ENCODE measurements at places on chromosomes 1 and 21.
A peak's percentile ranks its signal among the peaks of the same experiment; 100 is the strongest.

GRCh38 chr1:18384059-18384458 lies 96.7 kb upstream of the KLHDC7A start:
- H3K27me3 ChIP-seq, result peaks cover 82% of the 10 kb centered on the region
- no peak overlapping the region for H3K4me3 ChIP-seq
- H3K4me1 ChIP-seq, result no peaks in the 10 kb centered on the region
- no peak for DNase-seq
- H3K27ac ChIP-seq, result no peak overlapping the region
- no peaks in the 10 kb centered on the region for H3K36me3 ChIP-seq

- H3K36me3 ChIP-seq, result no peaks in the 10 kb centered on the region
- H3K27ac ChIP-seq, result no peak overlapping the region
- H3K4me3 ChIP-seq, result no peak overlapping the region
- H3K4me1 ChIP-seq, result peaks cover 8% of the 10 kb centered on the region
Measured at GRCh38 chr1:44423591-44424537, 18.8 kb downstream of the RNF220 start.

DNA sequence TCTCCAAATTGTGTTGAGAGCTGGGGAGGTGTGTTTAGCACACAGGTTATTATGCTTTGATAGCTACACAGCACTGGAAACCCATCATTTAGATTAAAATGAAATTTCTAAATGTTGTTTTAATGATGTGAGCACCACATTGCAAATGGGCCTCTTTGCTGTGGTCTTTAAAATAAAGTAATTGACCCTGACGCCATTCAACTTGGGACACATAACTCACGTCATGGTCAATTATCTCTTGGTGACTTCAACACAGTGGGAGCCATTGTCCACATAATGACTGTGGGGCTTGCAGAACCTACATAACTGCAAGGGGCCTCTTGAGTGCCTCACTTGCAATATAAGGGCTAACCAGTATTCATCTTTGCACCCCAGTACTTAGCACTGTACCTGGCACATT lies 280.4 kb downstream of the HLX start:
- H3K4me3 ChIP-seq, result no peak overlapping the region
- no peaks in the 10 kb centered on the region for H3K36me3 ChIP-seq
- no peak for DNase-seq

DNA sequence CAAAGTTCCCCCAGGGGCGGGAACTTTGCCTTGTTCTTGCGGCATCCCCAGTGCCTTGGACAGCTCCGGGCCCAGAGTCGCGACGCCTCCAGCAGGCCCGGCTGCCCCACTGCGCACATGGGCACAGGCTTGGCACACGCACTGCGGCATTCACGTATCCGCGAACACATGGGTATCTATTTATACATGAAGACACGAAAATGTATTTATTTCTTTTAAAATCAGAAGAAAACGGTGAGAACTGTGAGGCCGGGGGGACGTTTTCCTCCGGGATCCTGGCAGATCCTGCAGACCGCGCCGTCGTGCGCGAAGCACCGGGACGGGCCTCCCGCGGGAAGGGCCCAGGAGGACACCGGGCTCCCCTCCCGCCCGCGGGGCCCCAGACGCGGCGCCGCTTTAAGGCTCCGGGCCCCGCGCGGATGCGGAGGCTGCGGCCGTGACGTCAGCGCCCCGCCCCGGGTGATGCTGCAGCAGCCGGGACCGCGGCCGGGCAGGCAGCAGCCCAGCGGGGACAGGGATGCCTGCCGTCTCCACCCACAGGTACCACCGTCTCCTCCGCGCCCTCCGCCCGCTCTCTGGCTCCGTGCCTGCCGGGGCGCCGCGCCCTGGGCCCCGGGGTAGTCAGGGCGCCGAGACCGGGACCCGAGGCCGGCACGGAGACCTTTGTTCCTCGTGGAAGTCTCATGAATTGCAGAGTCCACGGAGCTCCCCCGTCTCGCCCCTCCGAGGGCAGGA lies at the start of gene SLC45A1:
TSS of gene SLC45A1 (plus strand) at position 468 of the 735 bp plus-strand sequence. CDS start 6,216 bp downstream, outside the sequence.
- H3K27me3 ChIP-seq, result no peaks in the 10 kb centered on the region
- DNase-seq, result peak; percentile 65
- peaks cover 36% of the 10 kb centered on the region for H3K4me1 ChIP-seq
- H3K36me3 ChIP-seq, result peaks cover 11% of the 10 kb centered on the region
- no peak within 1 kb of the TSS for H3K27ac ChIP-seq

DNA sequence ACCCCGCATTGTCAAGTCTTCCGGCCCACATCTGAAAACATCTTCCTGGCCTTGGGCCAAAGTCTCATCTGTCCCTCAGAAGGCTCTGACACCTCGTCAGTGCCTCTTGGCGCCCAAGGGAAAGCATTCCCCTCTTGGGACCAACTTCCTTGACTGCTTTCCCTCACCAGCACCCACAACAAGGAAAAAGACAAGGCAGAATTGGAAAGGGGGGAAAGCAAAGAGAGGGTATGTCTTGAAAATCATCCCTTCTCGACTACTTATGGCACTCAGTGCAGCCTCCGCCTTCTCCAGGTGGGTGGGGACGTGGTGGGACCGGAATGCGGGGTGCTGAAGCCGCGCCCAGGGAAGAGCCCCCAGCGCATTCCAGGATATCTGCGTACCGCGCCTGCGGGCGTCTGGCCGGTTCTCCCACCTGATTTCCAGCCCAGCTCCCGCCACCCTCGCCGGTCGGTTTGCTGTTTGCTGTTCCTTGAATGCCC lies 554 bp upstream of the SLC39A1 start:
- no peaks in the 10 kb centered on the region for H3K27me3 ChIP-seq
- peak; percentile 73 for DNase-seq
- H3K4me1 ChIP-seq, result peaks cover 47% of the 10 kb centered on the region
- H3K27ac ChIP-seq, result peak overlapping the region; percentile 79
- H3K36me3 ChIP-seq, result peaks cover 70% of the 10 kb centered on the region

DNA sequence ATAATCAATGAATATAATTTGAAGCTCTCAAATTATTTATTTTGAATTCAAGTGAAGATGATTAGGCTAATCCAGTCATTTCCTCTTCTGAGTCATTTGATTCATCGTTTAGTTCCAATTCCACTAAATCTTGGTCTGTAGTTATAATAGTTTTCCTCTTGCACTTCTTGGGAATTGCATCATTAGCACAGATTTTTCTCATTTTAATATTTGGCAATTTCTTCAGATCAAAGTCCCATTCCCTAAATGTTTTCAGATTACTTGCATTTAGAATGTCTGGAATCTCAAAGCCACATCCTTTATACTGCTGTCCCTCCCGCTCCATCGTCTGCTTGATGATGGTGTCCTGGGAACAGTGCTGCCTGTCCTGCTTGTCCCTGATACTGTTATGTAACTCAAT lies 43.5 kb downstream of the MAST2 start:
- H3K36me3 ChIP-seq, result no peaks in the 10 kb centered on the region
- DNase-seq, result no peak
- H3K4me3 ChIP-seq, result no peak overlapping the region
- H3K4me1 ChIP-seq, result no peaks in the 10 kb centered on the region
- H3K27ac ChIP-seq, result no peak overlapping the region

DNA sequence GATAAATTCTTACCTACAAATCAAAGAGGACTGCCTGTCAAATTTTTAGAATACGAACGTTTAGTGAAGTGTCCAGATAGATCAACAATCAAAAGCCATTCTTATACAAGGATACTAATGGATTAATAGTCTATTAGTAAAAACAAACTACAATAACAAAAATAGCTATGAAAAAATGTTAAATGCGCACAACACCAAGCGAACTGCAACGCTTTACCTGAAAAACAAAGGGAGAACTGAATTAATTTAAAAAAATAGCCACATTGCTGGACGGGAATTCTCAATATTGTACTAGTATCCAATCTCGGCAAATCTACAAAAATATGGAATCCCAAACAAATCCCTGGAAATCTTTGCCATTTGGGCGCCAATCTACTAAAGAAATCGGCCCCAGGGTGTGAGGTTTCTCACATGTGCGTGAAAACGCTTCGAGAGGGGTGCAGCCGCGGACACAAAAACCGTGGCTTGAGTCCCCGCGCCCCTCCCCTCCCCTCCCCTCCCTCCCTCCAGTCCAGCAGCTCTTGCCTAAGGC lies 55.6 kb downstream of the TRAF5 start:
- peak overlapping the region; percentile 94 for H3K4me3 ChIP-seq
- DNase-seq, result no peak
- H3K36me3 ChIP-seq, result peaks cover 20% of the 10 kb centered on the region
- H3K27me3 ChIP-seq, result no peaks in the 10 kb centered on the region
- H3K4me1 ChIP-seq, result peaks cover 13% of the 10 kb centered on the region
- peak overlapping the region; percentile 100 for H3K27ac ChIP-seq

DNA sequence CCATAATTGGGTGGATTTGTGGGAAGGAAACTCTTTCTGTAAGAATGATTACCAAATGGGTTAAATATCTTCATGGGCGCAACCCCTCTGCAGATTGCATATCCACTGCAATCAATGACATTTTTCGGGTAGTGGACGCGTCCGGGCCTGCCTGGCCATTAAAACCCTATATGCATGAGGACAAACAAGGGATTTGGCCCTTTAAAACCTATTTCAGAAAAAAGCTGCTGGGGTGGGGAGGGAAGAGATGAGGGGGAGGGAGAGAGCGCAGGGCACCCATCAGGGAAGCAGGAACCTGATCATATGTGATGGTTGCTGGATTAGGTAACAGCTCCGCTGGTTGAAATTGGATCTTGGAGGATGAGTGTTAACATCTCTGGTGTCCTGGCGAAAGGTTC lies 228.8 kb downstream of the PBX1 start:
- no peak overlapping the region for H3K27ac ChIP-seq
- DNase-seq, result no peak
- H3K4me1 ChIP-seq, result peaks cover 17% of the 10 kb centered on the region
- H3K36me3 ChIP-seq, result no peaks in the 10 kb centered on the region
- no peaks in the 10 kb centered on the region for H3K27me3 ChIP-seq
